Astrocyte (in vitro differentiated cells and primary cell): ENCODE measurements at places on chromosomes 5 and 9. TPM values are rescaled to one million over a fixed set of nuclear protein-coding genes. Genes with fewer than 3 reads are reported as not detected.

GRCh38 chr5:4023753-4024335 is 428.2 kb downstream of the IRX1 start:
- no peak for DNase-seq

DNA sequence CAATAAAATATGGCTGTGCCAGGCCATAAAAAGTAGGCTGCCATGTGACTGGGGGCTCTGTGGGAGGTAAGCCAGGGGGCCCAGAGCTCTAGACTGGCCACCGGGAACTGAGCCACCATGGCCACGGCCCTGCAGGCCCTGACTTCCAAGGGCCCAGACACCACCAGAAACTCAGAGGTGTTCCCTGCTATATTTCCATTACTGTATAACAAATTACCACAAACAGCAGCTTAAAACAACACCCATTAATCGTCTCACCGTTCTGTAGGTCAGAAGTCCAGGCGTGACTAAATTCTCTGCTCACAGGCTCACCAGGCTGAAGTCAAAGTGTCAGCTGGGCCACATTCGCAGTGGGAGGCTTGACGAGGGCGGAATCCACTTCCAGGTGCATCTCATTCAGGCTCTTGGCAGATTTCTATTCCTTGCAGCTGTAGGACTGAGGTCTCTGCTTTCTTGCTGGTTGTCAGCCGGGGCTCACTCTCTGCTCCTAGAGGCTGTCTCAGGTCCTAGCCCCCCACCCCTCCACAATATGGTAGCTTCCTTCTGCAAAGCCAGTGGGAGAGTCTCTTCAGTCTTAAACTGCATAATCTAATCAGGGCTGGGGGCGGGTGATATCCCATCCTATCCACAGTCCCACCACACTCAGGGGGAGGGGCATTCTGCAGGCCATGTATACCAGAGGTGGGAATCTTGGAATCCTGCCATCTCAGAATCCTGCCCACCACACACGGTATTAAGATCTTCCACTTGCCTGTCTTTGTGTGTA is 125.4 kb downstream of the C5orf15 start:
- peak; percentile 49 for DNase-seq

DNA sequence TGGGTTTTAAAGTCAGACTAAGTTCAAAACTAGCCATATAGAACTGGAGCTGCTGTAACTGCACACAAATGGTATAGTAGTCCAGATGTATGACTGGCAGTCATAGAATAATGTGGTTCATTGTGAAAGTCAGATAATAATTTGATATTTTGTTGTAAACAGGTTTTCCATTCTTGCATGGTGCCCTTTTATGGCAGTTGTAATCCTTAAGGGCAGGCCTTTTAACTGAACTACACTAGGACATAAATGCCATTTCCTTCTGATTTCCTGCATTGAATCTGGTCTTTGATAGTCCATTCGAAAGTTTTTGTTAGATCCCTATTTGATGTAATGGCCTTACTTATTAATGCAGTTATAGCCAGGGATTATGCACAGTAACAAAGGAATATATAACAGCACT is 632.6 kb downstream of the PDE4D start:
- DNase-seq = no peak

DNA sequence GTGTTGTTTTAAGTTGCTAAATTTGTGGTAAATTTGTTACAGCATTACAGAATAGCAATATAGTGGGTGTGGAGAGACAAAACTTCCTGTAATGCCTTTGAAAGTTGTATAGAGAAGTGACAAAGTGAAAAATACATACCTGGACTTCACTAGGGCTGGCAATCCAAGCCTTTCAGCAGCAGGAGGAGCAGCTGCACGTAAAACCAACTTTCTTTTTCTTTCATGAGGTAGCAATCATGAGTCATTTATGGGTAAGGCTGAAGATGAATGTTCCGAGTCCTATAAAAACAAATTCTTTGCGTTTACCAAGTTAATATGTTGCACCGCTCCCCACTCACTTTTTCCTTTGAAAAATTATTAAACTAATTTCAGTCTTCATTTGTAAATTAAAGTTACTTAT is 1138.2 kb downstream of the TAF11L14 start:
- DNase-seq = peak; percentile 23

DNA sequence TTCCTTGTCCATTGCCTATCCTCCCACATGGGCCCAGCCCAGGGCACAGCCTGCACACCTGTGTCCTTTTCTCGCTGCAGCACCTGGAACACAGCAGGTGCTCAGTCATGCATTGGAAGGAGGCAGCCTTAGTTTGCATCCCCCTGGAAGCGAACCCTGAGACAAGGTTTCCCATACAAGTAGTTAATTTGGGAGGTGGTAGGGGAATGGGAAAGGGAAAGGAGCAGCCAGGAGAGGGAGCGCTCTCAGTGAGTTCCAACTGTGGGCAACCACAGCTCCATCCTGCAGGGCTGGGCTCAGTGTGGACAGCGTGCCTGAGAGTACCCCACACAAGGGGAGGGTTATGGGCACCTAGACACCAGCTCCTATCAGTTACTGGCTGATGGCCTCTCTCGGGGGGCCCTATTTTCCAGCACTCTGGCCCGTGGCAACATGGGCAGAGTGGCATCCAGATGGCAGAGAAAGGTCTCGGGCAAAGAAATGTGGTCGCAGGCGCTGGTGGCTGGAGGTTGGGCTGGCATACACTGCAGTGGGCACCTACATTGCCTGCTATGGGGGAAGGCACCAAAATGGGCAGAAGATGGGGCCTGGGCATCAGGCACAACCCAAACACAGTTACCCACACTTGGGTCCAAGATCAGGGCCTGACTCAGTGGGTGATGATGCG is 50.1 kb downstream of the TSPAN17 start:
- DNase-seq = no peak

GRCh38 chr9:28031521-28032267 is 458.4 kb upstream of the C9orf72 start:
- no peak for DNase-seq

DNA sequence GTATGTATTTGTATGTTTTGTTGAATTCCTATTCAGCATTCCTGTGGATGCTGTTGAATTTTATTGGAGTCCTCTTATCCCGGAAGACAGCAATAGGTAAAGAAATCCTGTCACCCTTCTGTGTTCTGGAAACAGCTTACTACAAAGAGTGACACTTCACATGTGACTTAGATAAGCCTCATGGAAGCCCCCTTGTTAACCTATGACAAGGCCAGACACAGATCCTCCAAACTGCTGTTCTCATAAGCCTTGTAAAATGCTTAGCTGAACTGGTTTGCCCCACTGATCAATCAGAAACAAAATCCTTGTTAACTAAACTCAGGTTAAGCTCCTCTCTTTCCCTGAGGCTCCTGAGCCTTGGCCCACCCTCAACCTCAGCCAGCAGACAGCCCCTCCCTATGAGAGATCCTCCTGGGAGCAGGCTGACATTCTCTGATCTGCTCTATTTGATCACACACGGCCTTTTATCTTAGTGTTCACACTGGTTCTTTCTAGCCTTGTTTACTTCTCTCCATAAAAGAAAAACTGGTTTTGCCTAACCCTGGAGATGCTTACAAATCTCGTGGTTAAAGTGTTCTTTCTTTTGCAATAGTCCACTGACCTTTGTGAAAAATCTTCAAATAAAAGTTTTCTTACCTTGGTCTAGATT is 29.4 kb upstream of the ATP6V1G1 start:
- DNase-seq = no peak

- peak; percentile 58 for DNase-seq
Measured at GRCh38 chr5:93145767-93146166, 435.3 kb downstream of the NR2F1-AS1 start.

DNA sequence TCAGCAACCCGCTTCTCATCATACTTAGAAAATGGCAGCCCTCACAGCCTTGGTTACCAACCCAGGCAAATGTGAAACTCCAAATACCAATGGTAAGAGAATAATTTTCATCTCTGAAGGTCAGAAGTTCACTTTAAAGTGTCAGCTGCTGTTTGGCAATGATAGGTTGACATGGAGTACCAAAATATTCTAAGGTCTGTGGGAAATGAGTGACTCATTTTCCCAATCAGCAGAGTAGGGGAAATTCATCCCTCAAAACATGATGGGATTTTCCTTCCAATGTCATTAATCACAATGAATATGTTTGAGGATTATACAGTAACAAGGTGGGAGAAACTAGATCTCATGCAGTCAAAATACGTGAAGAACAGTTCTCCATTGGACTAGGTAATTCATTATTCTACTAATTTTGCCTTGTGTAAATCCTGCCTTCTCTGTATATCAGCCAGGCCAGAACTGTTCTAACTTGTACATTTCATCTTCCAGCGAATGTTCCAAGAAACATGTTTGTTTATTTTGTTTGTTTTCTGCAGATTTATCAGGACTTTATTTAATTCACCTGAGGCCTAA is 53.1 kb upstream of the ERBIN start:
- peak; percentile 79 for DNase-seq

DNA sequence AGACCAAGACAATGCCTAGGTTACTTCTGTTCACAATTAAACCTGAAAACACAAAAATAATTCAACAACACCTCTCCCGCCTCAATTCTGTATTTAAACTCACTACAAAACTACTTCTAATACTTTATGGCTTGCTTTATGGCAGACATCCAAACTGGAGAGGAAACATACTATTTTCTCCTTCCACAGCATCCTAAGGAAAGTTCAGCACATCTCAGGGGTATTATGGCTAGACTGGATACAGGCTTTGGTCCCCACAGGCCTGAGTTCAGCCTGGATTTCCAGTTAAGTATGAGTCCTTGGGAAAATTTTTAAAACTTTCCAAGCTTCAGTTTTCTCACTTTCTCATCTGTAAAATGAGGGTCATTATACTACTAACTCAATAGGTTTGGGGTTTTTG is 480.2 kb downstream of the CAAP1 start:
- DNase-seq = no peak

DNA sequence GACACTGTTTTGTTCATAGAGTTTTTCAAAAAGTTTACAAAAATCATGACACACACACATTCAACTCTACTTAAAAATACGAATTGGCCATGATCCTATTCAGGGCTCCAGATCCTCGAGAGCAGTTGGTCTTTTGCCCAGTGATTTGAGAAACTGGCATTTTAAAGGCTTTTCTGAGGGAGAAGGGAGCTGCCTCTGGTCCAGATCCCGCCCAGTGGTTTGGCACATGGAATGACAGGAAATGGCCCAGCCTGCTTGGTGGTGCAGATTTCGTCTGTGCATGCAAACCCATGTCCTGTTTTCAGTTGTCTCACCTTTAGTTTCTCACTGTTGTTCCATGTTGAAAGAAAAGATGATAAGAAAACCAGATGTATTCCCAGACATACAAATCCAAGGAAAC is 3.6 kb downstream of the CAMK4 start:
- DNase-seq = peak; percentile 84

DNA sequence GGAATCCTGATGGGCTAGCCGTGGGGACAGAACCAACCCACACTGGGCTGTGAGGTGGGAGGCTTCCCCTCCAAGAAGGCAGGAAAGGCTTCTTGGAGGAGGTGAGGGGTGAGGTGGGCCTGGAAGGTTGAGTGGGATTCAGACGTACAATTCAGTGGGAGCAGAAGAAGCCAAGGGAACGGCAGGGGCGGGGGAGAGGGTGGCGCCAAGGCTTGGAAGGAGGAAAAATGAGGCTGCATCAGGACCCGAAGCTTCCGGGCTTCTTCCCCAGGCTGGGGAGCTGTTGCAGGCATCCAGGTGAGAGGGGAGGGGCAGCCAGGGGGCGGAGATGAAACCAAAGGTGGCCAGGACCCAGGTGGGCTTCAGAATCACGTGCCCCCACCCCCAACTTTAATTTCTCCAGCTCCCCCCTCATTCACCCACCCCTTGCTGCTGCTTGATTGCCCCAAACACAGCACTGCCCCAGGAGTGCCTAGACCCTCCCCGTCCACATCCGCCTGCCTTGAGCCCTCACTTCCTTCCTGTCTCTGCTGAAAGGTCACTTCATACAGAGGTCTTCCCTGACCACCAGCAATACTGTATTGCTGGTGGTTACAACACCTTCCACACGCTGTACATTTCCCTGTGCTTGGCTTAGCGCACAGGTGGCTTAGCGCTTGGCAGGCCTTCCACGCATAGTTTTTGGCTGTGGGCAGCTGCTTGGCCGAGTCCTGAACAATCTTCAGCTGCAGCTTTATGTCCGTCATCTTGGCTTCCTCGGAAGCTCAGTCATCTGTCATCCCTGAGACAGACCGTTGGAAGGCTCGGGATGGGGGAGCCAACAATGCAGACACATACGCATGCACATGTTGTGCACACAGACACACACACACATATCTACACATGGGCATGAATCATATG is 193.5 kb downstream of the RGS3 start:
- no peak for DNase-seq

DNA sequence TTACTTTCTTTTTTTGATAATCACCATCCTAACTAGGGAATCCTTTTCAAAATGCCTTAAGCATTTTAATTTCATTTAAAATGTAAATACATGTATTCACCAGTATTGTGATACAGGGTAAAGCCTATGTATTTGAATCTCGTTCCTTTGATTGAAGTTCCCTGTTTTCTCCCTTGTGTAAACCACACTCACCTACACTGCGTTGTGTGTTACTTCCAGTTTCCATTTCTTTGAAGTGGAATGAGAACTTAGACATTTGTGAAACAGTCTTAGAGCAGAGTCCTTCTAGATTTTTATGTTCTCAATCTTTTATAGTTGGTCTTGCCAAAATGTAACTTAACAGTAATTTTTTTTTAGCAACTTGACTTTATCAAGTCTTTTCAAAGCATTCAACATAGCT is 101.4 kb downstream of the ZNF462 start:
- no peak for DNase-seq

- DNase-seq = no peak
Measured at GRCh38 chr9:99885747-99886146, 20.7 kb upstream of the STX17 start.

DNA sequence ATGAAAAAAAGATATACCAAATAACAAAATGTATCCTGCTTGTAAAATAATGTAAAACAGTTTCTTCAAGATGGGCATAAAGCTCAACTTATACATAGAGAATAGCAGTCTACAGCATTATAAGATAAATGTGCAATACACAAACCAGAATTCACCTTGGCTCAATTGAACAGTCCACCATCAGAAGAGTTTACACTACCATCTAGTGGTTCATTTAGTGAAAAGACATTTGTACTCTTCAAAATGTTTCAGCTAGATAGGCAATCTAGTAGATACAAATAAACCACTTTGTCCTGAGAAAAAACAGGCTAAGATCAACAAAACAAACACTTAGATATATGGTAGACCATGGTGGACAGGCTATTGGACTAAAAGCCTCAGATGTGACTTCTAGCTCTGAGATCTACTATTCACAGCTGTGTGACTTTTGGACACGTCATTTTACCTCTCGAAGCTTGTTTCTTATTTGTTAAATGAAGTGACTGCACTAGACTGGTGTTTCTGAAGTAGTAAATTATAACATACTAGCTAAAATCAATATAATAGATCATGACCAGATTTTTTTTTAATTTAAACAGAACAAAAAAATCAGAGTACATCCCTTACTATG is 22.1 kb upstream of the TPD52L3 start:
- peak; percentile 27 for DNase-seq

GRCh38 chr9:125785248-125785751 is 38.1 kb downstream of the PBX3 start:
- no peak for DNase-seq

- DNase-seq = no peak
Measured at GRCh38 chr5:36571401-36572042, 34.9 kb upstream of the SLC1A3 start.

TAF1L gene
- 0.02 TPM in 1 of 2 replicates, not detected in the other for total RNA-seq

ZNF782 gene
- total RNA-seq = 2.7 and 3.3 TPM in 2 replicates

C6 gene
- not detected in 2 replicates for total RNA-seq

INSL4 gene
- 0.11 TPM in 1 of 2 replicates, not detected in the other for total RNA-seq

SLC4A9 gene
- total RNA-seq = 0.25 TPM in 1 of 2 replicates, not detected in the other

HAVCR2 gene
- 7.4 and 10.0 TPM in 2 replicates for total RNA-seq

PPP2R2B gene
- 2.4 and 5.2 TPM in 2 replicates for total RNA-seq

CCDC152 gene
- 1.2 and 1.3 TPM in 2 replicates for total RNA-seq
